ENCODE measurements at places on chromosomes 5 and 9. TPM values are rescaled to one million over a fixed set of nuclear protein-coding genes. Genes with fewer than 3 reads are reported as not detected.

The SMIM15 gene
- total RNA-seq = 44.6 TPM

The ALDH7A1 gene
- total RNA-seq = 84.9 TPM

The RICTOR gene
- total RNA-seq = 132 TPM

The ACSL6 gene
- 73.4 TPM for total RNA-seq

The TLX3 gene
- total RNA-seq = not detected

The RAB3C gene
- total RNA-seq = 14.0 TPM

The EPB41L4A gene
- total RNA-seq = 39.2 TPM

The KCTD16 gene
- 8.7 TPM for total RNA-seq

The GBA2 gene
- total RNA-seq = 60.5 TPM

The CATSPER3 gene
- total RNA-seq = not detected
